ENCODE measurements at places on chromosomes 3 and 15.

GRCh38 chr15:38238311-38238710 lies 14.3 kb upstream of the SPRED1 start:
- peak; percentile 76 for DNase-seq

GRCh38 chr3:167095976-167096375 lies 284.1 kb downstream of the ZBBX start:
- DNase-seq, result no peak

- DNase-seq, result no peak
These were observed 37.3 kb downstream of the TMOD3 start for GRCh38 chr15:51866751-51867150.

DNA sequence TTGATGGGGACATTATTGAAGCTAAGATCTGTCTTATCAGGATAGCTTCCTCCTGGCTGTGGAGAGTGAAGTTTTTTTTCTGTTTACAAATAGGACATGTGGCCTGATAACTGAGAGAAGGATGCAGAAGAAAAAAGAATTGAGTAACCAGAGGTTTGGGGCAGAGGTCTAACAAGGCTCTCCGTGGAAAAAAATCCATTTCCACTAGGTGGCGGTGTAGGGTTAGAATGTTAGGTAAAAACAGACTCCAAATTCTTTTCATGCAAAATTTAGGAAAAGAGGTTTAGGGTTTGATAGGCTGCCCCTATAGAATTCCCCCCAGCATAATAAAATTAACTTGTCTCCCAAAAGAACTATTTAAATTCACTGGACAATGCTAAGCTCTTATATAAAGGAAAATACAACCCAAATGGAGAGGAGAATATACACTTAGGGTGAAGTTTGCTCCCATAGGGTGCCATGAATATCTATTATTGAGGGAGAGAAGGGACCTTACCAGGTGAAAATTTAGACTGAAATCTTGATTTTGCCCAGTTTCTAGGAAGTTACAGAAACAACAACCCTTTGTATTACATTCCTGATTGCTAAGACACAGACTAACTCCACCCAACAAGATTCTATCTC lies 1560.4 kb downstream of the OTOL1 start:
- DNase-seq, result peak; percentile 75

DNA sequence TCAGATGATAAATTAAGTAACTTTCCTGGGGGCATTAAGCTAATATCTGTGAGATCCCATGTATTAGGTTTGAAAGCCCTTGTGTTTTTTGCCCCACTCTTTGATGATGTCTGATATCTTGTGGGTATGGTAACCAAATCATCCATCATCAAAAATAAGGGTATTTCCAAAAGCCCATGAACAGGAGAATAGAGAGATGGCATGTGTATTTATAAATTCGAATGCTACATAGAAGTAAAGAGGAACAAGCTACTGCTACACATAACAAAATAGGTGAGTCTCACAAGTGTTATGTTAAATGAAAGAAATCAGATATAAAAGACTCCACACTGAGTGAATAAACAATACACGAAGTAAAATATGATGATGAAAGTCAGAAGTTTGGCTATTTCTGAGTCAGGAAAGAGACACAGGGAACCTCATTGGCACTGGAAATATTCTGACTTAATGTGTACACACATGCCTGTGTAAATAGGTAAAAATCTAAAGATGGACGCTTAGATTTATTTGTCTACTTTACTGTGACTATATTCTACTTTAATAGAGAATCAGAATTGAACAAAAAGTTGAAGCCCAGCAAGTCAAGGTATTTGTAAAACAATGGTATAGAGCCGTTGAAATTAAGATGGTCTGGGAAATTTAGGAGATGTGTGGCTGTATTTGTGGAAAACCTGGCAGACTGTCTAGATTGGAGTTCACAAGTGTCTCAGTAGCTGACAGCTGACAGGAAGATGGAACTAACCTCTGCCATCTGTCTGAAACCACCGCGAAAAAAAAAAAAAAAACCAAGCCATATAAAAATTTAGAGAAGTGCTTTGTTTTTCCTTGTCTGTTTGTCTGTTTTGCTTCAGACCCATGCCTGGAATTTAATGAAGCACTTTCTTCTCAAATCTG lies 111.0 kb upstream of the TGFBR2 start:
- no peak for DNase-seq

DNA sequence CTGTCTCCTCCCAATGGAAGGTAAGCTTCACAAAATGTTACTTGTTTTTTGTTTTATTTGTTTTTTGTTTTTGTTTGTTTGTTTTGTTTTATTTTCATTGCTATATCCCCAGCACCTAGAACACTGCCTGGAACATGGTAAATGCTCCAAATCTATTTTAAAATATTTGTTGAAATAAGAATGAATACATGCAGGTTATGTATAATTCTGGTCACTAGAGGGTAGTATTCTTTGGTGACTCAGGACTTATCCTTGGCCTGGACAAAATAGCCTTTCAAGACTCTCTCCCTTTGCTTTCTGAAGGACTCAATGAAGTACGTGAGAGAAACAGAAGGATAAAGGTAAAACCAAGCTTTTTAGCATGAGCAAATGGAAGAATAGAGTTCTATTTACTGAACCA lies 46.9 kb upstream of the PPP2R3A start:
- no peak for DNase-seq

- peak; percentile 75 for DNase-seq
These were observed 26.5 kb downstream of the KLF13 start for GRCh38 chr15:31352911-31353811.

- DNase-seq, result no peak
These were observed 320.6 kb downstream of the MECOM start for GRCh38 chr3:169342652-169343505.

DNA sequence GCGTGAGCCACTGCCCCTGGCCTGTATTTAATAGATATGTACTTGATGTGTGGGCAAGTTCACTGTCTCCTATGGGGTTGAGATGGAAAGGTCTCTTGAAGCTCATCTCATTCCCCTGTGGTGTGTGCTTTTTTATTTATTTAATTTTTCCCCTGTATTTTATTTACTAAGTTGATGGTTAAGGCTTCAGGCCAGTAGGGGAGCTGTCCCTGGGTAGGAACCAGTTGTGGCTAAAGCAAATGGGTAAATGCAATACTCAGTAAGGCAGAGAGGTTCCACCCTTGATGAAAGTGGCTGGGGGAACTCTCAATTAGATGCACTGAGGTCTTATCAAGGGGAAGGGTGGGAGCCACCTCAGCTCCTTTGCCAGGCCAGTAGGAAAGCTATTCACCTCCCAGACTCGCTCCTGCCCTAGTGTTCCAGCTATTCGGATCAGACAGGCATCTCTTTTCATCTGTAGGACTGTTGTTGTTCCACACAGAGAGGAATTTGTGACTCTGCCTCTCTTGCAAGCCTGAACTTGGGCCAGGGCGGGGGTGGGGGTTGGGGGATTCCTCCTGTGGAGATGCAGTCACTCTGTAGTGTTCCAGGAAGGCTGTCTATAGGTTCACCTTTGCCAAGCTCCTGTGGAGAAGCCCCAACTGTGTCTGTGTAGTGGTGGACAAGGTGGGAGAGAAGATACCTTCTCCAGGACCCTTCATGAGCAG lies 26.1 kb downstream of the PCCB start:
- no peak for DNase-seq

GRCh38 chr3:21392526-21392925 lies 358.5 kb downstream of the ZNF385D start:
- no peak for DNase-seq

DNA sequence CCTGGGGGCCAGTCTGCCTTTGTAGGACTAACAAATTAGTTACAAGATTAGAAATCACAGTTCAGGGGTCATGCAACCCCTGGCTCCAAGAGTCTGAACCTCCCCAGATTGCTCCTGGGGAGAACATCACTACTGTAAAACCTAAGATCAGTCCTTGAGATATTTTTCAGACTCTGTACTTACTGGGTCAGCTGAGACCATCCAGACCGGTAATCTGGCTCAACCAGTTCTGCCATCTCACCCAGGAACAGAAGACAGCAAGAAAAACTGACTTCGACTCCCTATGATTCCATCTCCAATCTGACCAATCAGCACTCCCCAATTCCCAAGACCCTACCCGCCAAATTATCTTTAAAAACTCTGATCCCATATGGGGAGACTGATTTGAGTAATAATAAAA lies 47.5 kb downstream of the NMD3 start:
- no peak for DNase-seq

DNA sequence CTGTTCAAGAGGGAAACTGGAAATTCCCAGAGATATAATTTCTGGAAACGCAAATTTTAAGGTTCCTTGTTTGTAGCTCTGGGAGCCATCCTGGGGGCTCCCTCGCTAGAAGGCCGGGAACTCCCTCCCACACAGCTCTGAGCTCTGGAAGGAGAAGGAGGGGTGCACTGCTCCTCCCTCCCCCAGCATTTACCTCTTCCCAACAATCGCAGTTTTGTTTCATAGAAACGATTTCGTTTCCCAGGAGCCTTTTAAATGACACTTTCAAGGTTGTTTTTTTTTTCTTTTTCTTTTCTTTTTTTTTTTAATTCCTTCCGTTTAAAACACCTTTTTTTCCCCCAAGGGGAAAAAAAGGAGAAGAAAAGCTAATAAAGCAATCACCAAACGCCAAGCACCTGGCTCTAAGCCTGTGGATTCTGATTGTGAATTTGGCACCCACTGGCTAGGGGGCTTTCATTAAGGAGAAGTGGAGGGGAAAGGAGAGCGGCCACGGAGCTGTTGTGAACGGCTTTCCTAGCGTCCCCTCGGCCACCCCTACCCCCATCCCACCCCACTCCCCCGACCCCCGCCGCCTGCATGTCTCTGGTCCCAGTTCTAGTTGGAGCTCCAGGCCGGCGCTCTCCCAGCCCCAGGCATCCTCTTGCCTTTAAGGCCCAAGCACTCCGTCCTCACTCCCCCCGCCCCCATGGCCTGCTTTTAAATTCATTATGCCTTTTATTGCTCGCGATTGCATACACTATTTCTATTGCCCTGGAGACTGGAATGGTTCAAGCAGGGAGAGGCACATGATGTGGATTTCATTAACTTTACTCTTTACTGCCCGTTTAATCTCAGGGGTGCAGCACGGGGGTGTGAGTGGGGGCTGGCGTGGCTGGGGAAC lies 13.6 kb upstream of the CCDC33 start:
- DNase-seq, result no peak

DNA sequence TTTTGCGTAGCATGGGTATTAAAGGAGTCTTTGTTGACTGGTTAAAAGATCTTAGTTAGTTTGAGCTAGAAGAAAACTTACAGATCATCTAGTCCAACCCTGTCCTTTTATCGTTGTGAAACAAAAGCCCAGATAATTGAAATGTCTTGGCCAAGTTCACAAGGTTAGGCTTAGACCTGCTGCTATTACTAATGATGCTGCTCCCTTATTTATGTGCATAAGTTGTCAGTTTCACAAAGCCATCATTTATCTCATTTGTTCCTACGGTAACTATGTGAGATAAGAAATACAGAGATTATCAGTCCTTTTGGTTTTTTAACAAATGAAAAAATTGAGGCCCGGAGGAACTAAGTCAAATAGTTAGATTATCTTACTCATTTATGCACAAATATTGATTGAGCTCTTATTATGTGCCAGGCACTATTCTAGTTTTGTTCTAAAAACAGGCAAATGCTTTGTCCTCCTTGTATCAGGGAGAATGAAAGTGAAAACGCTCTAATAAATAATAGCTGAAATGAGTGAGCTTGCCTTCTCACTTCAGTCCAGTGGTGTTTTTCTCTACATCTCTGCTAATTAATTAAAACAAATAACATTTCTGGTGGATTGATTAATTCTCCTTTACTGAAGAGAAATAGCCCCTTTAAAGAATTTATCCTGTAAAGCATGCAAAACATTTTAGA lies 49.1 kb upstream of the TPRG1 start:
- peak; percentile 24 for DNase-seq

DNA sequence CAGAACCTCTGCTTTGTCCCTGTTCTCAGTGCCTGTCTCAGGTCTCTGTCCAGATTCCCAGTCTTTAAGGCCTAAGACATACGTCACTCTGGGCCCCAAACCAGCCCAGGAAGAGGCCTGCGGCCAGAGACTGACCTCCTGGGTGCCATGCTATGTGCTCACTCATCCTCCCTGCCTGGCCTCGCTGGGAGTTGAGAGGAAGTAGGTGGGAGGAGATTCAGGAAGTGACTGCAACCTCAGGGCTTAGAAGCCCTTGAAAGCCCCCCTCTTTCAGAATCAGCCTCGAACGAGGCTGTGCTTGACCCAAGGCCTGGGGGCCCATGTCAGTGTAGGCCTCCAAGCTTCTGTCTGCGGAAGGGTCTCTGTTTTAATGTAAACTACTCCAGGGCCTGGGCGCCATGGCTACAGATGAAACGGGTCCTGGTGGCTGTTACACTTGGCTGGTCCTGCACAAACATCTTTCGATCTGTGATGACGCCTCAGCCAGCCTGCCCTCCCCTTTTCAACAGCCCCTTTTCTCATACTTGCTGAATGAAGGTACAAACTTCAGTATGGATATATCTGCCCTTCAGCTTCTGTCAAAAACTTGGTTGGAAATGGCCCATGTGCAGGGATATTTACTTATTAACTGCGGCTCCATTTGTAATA lies 11.7 kb downstream of the RASGRF1 start:
- no peak for DNase-seq

GRCh38 chr3:97125902-97126499 lies 311.6 kb downstream of the EPHA6 start:
- DNase-seq, result no peak

GRCh38 chr3:154904328-154904727 lies 175.8 kb upstream of the MME start:
- peak; percentile 51 for DNase-seq

DNA sequence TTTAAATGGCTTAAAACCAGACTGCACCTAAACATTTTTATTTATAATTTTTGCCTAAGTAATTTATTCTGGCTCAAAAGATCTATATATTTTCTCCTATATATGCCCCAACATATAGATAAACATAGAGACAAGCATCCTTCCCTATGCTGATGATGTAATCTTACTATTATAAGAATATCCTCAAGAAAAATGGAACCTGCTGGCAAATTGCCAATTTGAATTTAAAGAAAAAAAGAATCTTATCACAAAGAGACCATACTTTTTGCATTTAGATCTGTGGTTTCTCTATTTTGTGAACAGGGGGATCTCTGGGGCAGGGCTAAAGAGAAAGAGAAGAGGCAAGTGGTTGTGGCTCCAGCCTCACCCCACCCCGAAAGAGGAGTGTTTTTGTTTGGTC lies 107.2 kb upstream of the CMC1 start:
- no peak for DNase-seq

DNA sequence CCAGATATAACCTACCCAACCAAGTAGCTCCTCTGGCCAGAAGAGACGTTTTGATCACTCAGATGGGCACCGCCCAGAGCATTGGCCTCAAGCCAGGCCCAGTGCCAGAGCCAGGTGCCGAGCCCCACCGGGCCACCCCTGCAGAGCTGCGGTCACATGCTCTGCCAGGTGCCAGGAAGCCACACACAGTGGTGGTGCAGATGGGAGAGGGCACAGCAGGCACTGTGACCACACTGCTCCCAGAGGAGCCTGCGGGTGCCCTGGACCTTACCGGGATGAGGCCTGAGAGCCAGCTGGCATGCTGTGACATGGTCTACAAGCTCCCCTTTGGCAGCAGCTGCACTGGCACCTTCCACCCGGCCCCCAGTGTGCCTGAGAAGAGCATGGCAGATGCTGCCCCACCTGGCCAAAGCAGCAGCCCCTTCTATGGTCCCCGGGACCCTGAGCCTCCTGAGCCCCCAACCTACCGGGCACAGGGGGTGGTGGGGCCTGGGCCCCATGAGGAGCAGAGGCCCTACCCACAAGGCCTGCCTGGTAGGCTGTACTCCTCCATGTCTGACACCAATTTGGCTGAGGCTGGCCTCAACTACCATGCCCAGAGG lies 19.1 kb upstream of the APEH start:
- peak; percentile 39 for DNase-seq

Data from MM.1S (cell line).